ENCODE measurements at places on chromosomes 12 and 14.

DNA sequence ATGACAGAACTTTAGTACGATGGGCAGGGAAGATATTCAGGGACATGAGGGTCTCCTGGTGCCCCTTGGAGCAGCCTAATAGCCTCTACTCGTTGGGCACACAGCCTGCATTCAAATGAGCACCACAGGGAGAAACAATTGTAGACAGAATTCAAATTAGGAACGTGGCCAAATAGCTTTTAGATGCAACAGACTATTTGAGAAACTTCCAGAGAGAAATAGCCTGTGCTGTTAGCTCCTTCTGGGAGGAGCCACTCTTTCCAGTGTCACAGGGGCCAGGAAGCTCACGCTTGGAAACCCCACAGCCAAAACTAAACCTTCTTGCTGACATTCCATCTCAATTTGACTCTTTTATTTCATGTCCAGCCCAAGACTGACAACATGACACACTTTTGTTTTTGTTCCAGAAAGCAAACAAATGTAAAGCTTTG, 114.5 kb downstream of the RPAP3 start:
- DNase-seq: no peak

- DNase-seq: no peak
Measured at GRCh38 chr12:92156139-92156538, 10.5 kb upstream of the BTG1 start.

DNA sequence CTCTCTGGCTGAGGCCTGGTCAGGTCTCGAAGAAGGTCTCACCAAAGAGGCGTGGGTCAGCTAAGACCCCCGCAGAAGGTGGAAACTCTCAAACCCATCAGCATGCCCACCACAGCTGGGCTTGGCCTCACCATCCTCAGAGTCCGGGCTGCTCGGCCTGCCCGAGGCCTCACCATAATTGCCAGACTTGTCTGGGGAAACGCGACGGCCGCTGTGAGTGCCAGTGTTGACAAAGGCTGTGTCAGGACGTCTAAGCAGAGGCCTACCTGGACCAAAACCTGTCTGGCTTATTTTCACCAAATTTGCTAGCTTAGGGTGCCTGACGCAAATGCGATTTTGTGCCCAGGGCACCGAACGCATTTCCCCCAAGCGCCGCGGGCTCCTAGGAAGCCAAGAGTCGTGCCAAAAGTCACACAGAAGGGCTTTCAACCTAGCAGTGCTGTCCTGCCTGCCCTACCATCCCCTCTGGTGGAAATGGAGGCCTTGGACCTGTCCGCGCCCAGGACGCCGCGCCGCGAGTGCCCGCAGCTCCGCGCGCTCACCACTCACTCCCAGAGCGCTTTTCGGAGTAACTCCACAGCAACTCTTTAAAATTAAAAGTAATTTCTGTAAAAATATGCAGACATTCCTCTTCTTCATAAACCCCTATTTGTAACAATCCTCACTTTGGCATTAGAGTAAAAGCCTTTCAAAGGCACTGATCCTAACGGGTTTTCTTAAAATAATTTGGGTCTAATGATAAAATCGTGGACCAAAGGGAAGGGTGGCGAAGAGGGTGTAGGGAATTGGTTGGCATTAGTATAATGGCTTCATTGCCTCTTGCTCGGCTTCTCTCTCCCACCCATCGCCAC, 1.2 kb upstream of the ALX1 start:
- DNase-seq: no peak

DNA sequence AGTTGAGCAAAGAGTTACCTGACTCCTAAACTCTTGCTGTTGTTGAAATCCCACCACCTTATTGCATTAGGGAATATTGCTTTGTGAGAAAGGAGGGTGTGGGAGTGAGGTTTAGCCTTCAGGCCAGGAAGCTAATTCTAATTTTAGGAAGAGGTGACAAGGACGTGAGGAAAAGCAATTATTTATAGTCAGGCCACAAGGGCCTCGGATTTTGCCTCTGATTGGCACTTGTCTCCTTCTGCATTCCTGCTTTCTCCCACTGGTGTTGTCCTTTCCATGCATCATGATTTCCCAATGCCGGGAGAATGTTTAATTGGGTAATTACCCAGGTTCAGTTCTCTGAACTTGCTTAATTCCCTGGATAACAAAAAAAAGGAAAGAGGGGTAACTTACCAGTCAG, 37.9 kb upstream of the SLC38A2 start:
- no peak for DNase-seq

GRCh38 chr14:93970965-93971634, 5.3 kb downstream of the ASB2 start:
- no peak for DNase-seq

DNA sequence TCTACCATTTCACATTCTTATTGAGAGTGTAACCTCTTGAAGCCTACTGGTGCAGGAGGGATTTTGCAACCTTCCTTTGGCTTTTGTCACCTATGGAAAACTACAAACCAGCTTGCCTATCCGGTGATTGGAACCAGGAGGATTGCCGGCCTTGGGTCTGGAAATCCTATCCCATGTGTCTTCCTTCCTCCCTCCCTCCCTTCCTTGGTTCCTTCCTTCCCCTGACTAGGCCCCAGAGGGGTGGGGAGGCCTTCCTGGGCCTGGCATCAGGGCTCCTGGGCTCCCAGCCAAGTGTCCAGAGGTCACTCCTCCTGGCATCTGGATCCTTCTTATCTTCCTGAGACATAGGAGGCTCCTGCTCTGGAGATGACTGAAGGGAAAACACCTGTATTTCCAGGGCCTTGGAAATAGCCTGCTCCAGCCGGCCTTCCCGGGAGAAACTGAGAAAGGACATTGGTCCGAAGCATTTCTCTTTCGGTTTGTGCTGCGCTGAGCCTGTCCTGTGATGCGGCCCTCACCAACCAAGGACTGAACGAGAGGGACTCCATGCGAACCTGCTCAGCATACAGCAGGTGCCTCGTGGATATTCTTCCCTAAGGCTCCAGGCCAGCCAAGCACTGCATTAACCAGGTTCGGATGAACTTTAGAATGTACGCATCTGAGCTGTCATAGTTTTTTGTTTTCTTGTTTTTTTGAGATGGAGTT, 43.4 kb downstream of the PSMA6 start:
- no peak for DNase-seq

Data from hematopoietic multipotent progenitor cell treated with erythropoietin and hydrocortisone succinate and interleukin-3 and kit ligand, for 6 days (in vitro differentiated cells).